Activated T-helper 17 cell treated with anti-CD3 and anti-CD28 coated beads, Interleukin-2, amount 50 U/mL, for 72 hours (primary cell): ENCODE measurements at places on chromosomes 7 and 10. TPM values are rescaled to one million over a fixed set of nuclear protein-coding genes. Genes with fewer than 3 reads are reported as not detected.

Gene CYTH3
- total RNA-seq = 8.4 TPM

Gene ZNF680
- total RNA-seq = 21.5 TPM

Gene ACSM6
- total RNA-seq = not detected

Gene CALML5
- not detected for total RNA-seq

Gene LIPJ
- not detected for total RNA-seq

Gene C7orf33
- not detected for total RNA-seq

DNA sequence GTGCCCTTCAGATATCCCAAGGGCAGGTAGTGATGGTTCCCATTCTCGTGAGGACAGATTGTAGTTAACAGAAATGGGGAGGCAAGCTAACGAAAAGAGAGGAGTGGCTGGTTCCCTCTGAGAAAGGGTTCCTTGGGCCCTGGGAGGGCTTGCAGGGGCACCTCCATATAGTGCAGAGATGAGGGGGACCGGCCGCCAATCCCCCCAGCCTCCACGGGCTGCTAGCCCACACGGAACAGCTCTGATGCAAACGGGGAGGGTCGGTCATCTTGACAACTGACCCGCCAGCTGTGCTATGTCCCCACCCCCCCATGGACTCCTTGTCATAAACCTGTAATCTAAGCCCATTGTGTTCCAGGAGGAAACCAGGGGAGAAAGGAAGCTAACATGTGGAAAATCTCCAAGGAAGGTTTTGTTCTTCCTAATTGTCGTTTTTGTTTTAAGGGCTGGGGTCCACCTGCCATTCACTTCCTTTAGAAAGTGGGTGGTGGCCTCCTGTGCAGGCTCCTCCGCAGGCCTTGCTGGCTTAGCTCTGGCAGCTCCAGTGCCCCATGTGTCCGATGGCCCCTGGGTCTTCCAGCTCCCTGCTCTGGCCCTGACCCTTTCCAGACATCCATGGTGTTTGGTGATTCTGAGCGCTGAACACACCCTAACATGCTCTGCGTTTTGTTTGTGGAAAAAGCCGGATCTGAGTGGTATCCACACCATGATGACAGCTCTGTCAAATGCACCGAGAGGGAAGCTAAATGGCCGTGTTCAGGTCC lies 15.9 kb downstream of the ADCY1 start:
- ATAC-seq = no peak

GRCh38 chr10:98169379-98169778 lies 34.9 kb downstream of the R3HCC1L start:
- no peak for ATAC-seq

- ATAC-seq = no peak
Measured at GRCh38 chr7:134764365-134764764, 15.1 kb upstream of the CALD1 start.

DNA sequence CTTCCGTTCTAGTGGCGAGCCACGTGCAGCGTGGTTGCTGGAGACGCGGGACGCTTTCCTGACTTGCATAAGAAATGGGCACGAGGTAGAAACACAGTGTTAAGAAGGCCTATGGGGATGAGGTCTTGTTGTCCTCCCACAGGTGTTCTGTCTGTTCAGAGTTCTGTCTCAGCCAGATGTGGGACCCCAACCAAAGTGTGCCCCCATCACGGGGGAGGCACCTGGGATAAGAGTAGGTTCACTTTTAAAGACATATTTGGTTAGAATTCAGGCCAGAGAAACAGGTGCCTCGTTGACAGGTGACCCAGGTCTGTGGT lies 56.0 kb upstream of the PITRM1 start:
- ATAC-seq = no peak

DNA sequence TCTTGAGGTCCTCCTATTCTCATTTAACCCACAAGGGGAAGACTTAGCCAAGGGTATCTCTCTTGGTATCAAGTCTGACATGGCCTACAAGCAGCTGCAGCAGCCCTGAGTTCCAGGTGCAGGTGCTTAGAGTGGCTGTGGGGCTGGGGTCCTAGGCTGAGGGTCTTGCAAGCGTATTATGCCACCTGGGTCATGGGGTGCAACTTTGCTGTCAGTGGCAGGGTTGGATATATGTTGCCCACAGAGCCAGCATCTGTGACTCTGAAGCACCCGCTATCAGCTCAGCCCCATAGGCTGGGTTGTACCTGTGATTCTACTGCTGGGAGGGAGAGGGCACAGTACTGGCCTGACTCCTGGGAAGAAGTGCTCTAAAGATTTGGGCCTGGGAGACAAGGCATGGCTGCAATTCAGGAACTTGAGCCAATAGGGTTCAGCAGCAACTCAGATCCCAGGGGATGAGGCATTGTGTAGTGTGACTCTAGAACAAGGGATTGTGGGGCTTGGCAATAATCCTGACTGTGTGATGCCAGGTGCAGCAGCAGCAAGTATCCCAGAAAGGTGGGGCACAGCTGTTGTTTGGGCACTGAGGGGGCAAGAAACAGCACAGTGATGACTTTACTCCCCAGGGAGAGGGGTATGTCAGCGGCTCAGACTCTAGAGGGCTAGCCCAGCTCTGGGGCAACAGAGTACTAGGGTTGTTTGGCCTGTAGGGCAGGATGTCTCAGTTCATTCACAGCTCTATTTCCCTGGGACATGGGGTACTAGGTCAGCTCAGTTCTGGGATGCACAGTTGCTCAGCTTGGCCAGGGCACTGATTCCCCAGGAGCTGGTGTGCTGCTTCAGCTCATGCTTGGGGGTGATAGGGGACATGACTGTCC lies 41.4 kb downstream of the NEURL1 start:
- no peak for ATAC-seq

GRCh38 chr7:77284005-77284404 lies 84.4 kb upstream of the FGL2 start:
- ATAC-seq = no peak

- ATAC-seq = no peak
Measured at GRCh38 chr10:5748394-5748803, 63.8 kb downstream of the TASOR2 start.

GRCh38 chr10:84375011-84375410 lies 46.6 kb downstream of the CCSER2 start:
- ATAC-seq = peak; percentile 61

DNA sequence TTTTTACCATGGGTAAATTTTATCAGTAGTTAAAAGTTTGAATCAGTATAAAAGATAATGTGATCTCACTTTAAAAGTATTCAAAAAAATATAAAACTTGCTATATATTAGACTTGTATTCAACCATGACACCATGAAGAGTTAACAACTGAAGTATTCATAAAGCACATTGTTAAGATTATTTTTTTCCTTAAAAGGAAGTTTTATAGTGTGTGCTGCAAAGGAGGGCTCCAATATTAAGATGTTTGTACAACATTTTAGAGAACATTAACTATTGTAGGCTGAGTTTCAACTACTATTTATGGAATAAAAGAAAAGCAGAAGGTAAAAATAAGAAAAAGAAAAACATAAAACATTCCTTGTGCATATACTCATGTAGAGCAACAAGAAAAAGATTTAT lies 24.5 kb upstream of the CUBN start:
- ATAC-seq = no peak

GRCh38 chr7:38453826-38454225 lies 177.3 kb downstream of the AMPH start:
- no peak for ATAC-seq

DNA sequence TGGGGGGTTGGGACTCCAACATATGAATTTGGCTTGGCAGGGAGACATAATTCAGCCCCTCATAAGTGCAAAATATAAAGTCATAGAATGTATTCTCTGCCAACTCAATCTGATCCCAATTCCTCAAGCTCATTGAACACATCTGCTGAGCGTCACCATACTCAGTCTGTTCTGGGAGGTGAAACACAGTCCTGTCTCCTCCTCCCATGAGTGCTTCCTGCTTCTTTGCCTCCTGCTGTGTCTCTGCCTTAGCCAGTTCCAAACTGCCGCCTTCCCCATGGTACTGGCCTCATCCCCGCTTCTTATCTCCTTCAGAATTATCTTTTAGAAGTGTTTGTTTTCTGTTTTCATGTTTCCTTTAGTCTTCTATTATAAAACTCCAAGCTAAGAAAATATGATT lies 365.5 kb downstream of the TNS3 start:
- ATAC-seq = no peak

DNA sequence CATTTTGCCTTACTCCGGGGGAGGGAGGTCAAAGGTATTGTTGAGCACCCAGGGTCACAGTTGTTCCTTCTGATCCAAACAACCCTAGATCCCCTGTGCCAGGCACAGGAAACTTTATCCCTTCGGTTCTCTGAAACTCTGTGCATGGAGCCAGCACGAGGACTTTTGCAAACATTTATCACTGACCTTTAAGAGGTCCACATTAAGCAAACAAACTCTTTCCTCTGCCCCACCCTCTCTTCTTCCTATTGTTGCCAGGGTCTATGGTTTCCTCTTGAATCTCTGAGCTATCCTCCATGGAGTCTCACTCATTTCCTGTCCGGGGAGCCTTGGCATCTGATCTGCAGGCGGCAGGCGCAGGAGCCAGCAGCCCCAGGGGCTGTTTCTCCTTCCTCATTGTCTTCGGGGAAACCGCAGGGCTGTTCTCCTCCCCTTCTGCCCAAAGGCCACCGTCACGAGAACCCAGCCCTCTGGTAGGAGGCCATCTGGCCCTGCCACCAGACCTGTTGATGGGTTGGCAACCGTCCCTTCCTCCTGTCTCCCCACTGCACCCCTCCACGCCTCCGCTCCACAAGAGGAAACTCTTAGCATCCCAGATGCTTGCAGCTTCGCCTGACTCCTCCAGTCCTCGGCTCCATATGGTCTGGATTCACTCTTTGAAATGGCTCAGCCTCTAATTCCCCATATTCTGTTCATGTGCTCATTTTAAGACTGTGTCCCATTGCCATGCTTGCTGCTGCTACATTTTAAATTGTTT lies 327.3 kb upstream of the NRP1 start:
- ATAC-seq = no peak

DNA sequence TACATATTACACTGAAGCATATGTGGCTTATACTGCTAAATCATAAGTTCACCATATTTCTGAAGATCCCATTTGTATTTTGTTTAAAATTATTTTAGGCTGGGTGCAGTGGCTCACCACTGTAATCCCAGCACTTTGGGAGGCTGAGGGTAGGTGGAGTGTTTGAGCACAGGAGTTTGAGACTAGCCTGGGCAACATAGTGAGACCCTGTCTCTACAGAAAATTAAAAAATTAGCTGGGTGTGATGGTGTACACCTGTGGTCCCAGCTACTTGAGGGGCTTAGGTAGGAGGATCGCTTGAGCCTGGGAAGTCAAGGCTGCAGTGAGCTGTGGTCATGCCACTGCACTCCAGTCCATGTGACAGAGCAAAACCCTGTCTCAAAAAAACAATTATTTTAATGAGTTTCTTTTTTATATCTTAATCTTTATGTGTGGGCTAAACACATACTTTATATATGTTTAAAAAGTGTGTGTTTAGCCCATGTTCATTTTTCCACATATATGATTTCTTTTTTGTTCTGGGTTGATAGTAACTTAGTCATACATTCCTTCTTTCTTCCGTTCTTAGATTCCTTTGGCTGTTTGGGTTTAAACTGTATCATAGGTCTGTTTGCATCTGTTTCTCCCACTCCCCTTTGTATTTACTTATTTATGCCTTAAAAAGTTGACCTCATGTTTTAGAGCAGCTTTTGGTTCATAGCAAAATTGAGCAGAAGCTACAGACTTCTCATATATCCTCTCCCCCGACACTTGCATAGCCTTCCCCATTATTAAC lies 33.5 kb downstream of the RSBN1L start:
- no peak for ATAC-seq

DNA sequence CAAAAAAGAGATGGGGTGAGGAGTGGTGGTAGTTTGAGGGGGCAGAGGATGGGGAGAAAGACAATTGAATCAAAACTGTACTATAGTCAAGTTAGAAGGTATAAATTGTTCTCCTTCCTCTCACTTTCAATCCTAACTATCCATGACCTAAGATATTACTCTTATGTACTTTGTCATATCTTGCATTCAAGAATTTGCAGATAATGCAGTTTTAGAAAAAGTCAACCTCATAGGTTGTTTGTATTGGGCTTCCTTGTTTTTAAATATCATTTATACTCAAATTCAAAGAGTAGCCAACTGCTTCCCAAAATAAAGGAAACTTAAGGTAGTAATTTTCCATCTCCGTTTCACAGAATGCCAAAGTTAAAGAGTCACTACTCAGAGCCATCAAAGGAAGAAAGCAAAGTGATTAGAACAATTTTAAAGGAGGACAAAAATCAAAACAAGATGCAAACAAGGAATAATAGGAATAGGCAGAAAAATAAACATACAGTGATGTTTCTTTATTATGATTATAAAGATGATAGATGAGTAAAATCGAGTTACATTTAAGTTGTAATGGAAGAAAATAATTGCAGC lies 32.7 kb downstream of the MET start:
- ATAC-seq = no peak

DNA sequence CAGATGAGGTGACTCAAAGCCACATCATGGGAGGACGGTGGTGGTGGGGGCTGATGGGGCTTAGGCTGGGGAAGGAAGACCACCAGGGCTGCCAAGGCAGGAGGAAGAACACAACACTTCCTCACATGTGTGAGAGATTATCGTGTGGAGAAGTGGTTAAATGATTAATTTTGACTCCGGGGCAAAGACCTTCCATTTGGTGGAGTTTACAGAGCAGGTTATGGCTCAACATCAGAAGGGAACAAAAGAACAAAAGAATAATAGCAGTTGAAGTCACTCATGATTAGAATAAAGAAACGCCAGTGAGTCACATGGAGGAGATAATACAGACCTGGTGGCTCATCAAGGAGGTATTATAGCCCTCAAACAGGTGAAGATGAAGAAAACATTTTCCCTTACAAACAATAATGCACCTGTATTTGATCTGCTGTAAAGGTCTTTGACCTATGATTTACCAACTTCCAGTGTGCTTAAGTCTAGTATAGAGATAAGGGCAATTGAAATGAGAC lies 170.1 kb downstream of the PKD1L1 start:
- ATAC-seq = no peak

GRCh38 chr7:109893231-109893630 lies 1197.7 kb upstream of the LRRN3 start:
- ATAC-seq = no peak
